ENCODE measurements at places on chromosomes 7 and 10. TPM values are rescaled to one million over a fixed set of nuclear protein-coding genes. Genes with fewer than 3 reads are reported as not detected.
A peak's percentile ranks its signal among the peaks of the same experiment; 100 is the strongest.

Gene EBF3
- total RNA-seq = not detected

Gene UCN3
- not detected for total RNA-seq

Gene NPTX2
- total RNA-seq = 1.3 TPM

Gene CFAP70
- 0.87 TPM for total RNA-seq

Gene CALHM3
- not detected for total RNA-seq

Gene SPACDR
- total RNA-seq = 0.41 TPM

Gene GNAT3
- not detected for total RNA-seq

Gene TFPI2
- total RNA-seq = 9.0 TPM

Gene ZMIZ1
- 63.1 TPM for total RNA-seq

Gene SLC39A12
- 0.31 TPM for total RNA-seq

- no peak for DNase-seq
Observed at GRCh38 chr7:107971613-107972012, 31.3 kb downstream of the LAMB1 start.

DNA sequence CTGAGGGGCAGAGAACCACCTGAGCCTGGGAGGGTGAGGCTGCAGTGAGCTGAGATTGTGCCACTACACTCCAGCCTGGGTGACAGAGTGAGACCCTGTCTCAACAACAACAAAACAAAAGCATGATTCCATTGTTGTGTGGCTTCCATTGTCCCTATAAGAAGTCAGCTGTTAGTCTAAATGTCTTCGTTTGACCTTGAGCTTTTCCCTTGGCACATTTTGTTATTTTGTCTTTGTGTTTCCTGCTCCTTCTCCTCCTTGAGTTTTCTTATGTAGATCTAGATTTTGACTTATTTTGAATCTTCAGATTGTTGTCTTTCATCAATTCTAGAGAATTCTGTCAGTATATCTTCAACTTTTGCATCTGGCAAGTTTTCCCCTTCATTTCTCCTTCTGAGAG, 13.6 kb upstream of the JAKMIP3 start:
- no peak for DNase-seq

- no peak for DNase-seq
Observed at GRCh38 chr10:112790921-112791320, 159.1 kb upstream of the TCF7L2 start.

- no peak for DNase-seq
Observed at GRCh38 chr10:178208-178607, 43.0 kb downstream of the ZMYND11 start.

- DNase-seq = no peak
Observed at GRCh38 chr10:102157224-102157623, 5.0 kb downstream of the NOLC1 start.

DNA sequence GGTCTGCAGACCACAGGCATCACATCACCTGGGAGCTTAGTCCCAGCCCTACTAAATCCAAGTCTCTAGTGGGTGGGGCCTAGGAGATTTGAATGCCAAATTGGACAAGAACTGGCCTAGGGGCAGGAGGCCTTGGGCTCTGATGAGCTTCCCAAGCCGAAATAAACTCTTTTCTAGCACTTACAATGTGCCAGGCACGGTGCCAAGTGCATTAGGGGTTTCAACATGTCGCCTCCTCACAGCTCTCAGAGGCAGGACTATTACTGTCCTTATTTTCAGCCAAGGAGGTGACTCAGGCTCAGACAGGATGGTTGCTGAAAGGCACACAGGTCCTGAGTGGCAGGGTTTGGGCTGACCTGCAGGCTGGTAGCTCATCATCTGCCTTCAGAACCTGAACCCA, 9.2 kb upstream of the CPA1 start:
- peak; percentile 84 for DNase-seq

GRCh38 chr10:71131096-71131495, 81.3 kb upstream of the UNC5B start:
- no peak for DNase-seq

DNA sequence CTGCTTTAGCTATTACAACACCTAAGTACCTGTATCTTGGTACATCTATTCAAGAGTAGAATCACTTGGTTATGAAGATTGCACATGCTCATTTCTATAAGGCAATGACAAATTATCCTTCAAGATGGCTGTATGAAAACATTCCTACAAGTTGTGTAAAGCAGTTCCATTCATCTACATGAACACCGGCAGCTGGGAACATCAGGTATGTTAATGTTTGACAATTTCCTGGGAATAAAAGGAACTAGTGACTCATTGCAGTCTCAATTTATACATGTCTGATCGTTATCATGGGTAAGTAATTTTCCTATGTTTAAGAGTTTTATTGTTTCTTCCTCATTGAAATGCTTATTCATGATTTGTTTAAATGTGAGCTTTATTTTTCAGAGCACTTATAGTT, 203.2 kb upstream of the SEMA3E start:
- DNase-seq = no peak

- no peak for DNase-seq
Observed at GRCh38 chr7:64308016-64308270, 5.8 kb upstream of the ZNF736 start.

- DNase-seq = no peak
Observed at GRCh38 chr10:116209781-116210180, 63.2 kb downstream of the GFRA1 start.

- DNase-seq = no peak
Observed at GRCh38 chr7:96527133-96527827, 182.4 kb downstream of the SEM1 start.

DNA sequence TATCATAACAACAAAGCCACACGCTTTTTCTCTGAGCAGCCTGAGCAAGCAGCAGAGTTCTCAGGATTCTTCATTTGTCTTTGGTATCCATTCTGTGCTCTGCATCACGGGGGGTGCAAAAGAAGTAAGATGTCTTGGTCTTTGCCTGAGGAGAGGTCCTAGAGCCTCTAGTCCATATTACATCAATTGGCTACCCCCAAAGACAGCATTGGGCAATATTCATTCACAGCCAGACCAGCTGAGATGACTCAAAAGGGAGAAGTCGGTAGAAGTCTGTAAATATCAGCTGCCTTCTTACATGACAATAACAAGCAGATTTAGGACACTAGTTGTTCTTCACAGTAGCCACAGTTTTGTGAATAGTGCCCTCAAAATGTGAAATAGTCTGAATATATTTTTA, 66.6 kb downstream of the FZD1 start:
- no peak for DNase-seq

- DNase-seq = no peak
Observed at GRCh38 chr10:21202776-21203462, 305.8 kb upstream of the NEBL start.

DNA sequence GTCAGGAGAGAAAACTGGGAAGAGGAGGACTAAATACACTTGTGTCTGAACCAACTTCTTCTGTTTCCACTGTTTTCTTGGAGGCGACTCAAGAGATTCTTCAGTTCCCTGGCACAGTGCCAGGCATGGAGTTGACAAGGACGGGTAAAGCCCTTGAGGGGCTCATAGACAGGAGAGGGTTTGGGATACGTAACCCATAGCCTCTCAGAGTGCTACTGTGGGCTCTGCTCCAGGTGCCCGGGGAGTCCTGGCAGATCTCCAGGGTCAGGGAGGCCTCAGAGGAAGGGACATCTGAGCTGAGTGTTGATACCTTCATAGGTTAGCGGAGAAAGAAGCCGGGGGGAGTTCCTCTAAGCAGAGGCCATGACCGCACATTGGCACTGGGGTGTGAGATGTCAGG, 42.0 kb downstream of the GALNT17 start:
- no peak for DNase-seq

GRCh38 chr10:25556457-25556856, 377.6 kb upstream of the MYO3A start:
- peak; percentile 19 for DNase-seq

DNA sequence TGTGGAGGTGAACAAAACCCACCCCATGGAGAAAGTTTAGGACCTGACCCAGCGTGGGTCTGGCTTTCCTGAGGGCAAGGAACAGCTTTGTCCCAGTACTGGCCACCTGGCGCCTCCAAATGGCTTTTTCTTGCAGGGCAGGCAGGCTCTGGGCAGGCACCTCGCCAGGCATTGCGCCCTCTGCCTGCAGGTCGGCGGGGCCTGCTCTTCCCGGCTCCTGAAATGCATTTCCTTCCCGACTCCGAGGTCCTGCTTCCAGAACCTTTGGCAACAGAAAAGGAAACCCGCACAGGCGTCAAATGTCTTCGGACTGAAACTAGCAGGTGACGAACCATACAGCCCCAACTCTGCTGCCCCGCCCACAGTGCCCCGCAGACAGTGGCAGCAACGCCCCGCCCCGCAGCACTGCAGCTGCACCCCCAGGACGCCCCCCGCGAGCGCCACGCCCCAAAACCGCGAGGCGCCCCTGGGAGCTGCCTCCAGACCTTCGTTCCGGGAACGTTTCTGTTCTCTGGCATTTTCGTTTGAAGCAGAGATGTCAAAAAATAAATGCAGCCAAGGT, 65.5 kb downstream of the C10orf143 start:
- no peak for DNase-seq

DNA sequence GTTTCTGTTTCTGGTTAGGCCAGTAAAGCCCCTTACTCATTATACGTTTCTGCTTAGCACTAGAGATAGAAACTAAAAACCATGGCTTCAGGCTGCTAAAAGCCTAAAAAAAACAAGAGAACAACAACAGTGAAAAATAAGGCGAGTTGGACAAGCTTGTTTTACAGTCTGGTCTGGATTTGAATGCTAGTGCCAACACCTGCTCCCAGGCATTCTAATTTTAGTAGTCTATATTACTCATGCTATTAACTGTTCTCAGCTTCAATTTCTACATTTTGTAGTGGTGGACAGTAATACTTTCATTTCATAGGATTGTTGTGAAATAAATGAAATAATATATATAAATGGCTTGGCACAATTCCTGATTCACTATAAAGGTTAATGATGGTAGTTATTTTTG, 108.5 kb downstream of the HBP1 start:
- no peak for DNase-seq

DNA sequence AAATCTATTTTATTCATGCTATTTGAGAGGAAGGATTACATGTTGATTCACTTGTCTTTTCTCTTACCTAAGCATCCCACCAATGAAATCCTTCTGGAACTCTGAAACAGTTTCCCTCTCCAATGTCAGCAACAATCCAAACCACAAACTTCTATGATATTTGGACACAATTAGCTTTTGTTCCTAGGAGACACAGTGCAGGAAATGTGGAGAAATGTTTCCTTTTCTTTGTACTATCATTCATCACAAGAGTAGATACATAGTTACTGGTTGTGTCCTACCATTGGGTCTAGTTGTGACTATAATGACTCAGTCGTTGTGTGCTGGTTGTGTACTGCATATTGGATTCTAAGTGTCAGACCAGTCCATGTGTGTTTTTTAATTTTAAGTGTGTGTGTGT, 156.8 kb upstream of the MAGI2 start:
- no peak for DNase-seq

DNA sequence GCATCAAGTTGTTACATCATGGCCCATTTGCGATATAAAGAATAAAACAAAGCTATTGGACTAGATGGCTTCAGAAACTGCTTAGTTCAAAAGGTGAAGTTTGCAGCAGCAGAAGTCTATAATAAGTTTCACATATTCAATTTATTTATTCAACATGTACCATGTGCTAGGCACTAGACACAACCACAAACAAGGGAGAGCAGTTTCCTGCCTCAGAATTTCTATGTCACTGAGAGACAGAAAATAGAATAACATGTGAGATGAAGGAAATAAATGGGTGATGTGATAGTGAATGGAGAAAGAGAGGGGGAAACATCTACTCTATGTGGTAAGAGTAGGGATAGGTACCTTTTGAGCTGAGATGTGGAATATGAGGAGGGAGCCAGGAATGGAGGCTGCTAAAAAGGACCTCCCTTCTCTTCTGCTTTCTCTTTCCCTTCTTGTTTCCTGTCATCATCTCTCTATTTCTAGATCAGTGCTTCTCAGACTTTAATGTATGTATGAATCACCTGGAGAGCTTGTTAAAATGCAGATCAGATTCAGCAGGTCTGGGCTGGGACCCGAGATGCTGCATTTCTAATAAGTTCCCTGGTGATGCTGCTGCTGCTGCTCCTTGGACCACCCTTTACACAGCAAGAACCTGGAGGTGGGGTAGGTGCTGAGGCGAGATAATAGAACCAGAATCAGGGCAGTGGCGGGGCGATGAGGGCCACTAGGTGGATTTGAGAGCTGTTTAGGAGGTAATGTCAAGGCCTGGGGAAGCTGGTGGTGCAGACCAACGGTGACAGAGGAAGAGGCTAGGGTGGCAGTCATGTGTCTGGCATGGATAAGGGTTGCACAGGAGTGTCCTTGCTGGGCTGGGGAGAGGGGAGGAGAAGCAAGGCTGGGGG, 13.7 kb upstream of the INMT start:
- no peak for DNase-seq

GRCh38 chr10:30902621-30903396, 128.9 kb downstream of the ZNF438 start:
- no peak for DNase-seq

DNA sequence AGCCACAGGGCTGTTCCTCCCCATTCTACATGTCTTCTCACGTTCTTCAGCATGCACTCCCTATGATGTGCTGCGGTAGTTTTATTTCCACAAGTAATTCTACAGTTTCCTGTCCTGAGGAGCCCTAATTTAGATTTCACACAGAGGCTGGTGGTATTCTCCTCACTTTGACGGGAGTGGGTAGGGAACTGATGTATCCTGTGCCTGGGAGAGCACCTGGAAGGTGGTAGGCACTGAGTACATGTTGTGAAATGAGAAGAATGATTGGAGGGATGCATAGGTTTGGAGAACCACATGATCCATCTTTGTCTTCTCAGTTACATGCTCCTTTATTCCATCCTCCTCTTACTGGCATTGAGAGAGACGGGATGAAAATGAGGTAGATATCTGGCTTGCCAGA, 118.2 kb upstream of the CCDC6 start:
- no peak for DNase-seq

DNA sequence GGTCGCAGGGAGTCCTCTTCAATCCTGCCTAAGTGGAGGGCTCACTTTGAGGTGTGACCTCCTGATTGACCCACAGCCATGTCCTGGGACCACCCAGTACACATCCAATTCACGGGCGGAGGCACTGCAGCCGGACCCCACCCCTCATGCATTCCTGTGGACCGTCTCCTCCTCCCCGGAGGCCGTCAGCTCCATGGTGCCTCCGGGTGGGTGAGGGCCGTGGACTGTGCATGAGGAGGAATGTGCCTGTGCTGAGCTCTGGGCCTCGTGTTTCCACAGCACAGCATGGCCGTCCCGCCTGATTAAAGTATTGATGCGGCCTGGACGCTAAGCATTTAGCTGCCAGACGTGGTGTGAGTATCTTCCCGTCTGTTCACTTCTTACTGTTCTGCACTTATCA, 52.8 kb downstream of the CFAP46 start:
- DNase-seq = no peak

DNA sequence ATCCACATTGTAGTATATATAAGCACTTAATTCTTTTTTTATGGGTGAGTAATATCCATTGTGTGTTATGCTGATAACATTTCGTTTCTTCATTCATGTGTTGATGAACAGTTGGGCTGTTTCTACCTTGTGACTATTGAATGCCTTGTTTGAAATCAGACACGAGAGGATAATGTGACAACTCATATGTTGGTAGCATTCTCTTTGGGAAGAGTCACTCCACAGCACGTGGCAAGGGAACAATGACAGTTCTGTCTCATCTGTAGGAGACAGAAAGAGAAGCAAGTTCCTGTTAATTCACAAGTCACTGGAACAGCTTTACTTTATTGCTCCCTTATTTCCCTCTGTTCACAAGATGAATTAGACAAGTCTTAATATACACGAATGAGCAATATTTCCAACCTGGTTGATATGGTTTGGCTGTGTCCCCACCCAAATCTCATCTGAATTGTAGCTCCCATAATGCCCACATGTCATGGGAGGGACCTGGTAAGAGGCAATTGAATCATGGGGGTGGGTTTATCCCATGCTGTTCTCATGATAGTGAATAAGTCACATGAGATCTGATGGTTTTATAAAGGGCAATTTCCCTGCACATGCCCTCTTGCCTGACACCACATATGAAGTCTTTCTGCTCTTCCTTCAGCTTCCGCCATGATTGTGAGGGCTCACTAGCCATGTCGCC, 125.3 kb downstream of the SEC23IP start:
- DNase-seq = no peak

Data from left lung (tissue), 14 donors.